ENCODE measurements at places on chromosomes 7 and 10.

DNA sequence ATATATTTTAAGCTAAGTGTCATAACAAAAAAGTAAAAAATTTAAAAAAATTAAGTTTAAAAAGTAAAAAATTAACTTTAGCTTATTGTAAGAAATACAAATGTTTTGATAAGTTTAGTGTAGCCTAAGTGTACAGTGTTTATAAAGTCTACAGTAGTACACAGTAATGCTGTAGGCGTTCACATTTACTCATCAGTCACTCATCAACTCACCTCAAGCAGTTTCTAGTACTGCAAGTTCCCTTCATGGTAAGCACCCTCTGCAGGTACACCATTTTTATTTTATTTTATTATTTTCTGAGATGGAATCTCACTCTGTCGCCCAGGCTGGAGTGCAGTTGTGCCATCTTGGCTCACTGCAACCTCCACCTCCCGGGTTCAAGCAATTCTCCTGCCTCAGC, 316.0 kb downstream of the FGFR2 start:
- DNase-seq = no peak

DNA sequence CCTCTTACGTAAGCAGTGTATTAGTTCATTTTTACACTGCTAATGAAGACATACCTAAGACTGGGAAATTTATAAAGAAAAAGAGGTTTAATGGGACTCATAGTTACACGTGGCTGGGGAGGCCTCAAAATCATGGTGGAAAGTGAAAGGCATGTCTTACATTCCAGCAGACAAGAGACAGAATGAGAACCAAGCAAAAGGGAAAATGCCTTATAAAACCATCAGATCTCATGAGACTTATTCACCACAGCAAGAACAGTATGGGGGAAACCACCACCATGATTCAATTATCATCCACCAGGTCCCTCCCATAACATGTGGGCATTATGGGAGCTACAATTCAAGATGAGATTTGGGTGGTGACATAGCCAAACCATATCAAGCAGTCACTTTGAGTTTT, 126.3 kb upstream of the CXCL12 start:
- DNase-seq = no peak

DNA sequence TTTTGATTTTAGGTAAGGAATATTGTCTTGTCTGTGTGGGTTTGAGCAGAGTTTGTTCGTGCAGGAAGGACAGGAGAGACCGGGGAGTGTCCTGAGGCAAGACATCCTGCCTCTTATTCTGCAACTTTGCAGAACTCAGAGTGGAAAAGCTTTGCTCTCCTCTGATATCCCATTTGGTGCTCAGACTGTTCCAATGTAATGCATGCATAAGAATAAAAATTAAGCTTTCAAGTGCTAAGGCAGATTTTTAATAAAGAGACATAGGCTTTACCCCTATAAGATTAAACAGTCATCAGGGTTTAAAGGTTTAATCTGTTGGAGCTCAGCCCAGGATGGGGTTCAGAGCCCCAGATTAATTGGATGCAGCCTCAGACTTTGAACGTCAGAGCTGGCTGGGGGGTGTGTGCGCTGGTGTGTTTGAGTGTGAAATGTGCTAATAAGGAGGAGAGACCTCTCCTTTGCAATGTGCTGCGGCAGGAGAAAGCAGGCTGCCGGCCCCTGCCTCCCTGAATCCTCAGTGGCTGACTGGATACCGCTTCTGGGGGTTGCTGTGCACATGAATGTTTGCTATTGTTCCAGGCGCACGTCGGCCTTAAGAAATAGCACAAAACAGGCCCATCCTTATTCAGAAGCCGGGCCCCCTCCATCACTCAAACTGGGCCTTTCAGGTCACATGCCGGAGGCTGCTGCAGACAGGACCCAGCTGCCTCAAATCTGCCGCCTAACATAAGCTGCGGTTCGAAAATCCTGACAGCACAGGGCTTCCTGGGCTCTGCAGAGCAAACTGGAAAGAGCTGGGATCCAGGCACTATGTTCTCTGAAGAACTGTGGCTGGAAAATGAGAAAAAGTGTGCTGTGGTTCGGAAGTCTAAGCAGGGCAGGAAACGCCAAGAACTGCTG, 84.1 kb upstream of the PRR15 start:
- DNase-seq = no peak

GRCh38 chr10:78934532-78934898, 134.3 kb upstream of the ZMIZ1 start:
- DNase-seq = no peak

GRCh38 chr7:55122263-55122662, 103.4 kb downstream of the EGFR start:
- DNase-seq = no peak

DNA sequence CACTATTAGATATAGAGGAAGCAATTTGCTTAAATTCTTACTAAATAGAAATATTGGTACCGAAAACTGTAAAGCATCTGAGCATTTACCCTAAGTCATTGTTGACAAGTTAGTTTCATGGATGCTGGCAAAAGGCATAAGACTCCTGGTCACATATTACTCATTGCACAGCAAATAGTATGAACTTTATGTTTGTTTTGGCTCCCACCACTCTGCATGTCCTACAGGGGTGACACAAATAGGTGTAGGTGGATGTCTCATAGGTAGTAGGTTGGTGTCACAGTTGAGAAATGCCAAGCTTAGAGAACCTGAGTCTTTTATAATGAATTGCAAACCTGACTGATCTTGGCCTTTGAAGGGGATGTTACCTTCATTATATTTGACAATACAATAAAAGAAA, 199.6 kb upstream of the SEMA3D start:
- DNase-seq = no peak

DNA sequence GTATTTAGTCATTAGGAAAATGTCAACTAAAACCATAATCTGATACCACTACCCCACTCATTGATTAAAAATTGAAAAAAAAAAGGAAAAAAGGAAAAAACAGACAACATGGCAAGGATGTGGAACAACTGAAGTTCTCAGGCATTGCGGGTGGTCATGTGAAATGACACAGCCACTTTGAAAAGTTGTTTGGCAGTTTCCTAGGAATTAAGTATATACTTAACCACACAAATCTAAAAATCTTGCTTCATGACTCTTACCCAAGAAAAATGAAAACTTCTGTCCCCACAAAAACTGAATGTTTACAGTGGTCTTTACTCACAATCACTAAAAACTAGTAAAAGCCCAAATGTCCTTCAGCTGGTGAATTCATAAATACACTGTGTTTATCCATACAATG, 254.5 kb downstream of the AHR start:
- no peak for DNase-seq

- DNase-seq = no peak
These were observed 40.6 kb upstream of the ADD3 start for GRCh38 chr10:109966961-109967738.

DNA sequence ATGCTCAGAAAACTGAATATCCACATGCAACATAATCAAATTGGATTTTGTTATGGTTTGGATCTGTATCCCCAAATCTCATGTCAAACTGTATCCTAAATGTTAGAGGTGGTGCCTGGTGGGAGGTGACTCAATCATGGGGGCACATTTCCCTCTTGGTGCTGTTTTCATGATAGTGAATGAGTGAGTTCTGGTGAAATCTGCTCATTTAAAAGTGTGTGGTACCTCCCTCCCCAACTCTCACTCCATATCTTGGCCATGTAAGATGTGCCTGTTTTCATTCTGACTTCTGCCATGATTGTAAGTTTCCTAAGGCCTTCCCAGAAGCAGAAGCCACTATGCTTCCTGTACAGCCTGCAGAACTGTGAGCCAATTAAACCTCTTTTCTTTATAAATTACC, 239.6 kb upstream of the KLF14 start:
- DNase-seq = no peak

GRCh38 chr7:95391761-95392160, 4.4 kb downstream of the PON3 start:
- DNase-seq = no peak

DNA sequence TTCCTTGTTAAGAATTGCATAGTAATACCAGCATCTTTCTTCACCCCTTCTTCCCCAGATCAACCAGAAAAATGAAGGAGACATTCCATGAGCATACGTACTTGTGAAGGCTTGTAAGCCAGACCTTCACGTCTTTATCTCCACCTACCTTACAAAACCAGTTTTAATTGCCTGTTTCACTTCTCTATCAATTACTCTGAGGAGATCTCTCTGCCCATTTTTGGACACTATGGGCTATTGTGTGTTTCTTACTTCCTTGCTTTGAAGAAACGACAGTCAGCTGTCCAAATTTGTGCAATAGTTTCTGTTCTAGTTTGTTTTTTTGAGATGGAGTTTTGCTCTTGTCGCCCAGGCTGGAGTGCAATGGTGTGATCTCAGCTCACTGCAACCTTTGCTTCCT, 349.7 kb upstream of the MBL2 start:
- no peak for DNase-seq
